ENCODE measurements at places on chromosomes 3 and 15.

DNA sequence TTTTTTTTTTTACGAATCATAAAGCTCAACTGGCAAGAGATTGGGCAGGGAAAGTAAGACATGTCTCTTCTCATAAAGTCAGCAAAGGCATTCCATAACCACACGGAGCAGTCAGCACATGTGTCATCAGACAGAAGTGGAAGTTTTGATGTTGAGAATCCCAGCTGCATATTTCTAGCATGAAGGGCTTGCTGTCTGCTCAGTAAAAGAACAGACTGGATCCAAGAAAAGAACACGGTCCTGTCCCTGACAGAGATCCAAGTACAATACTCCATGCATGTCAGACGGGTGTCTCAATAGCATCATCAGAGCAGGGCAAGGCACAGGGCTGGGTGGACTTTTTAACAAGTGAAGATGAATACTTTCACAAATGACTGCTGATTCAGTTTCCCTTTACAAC lies 38.2 kb downstream of the ABI3BP start:
- DNase-seq, result no peak

DNA sequence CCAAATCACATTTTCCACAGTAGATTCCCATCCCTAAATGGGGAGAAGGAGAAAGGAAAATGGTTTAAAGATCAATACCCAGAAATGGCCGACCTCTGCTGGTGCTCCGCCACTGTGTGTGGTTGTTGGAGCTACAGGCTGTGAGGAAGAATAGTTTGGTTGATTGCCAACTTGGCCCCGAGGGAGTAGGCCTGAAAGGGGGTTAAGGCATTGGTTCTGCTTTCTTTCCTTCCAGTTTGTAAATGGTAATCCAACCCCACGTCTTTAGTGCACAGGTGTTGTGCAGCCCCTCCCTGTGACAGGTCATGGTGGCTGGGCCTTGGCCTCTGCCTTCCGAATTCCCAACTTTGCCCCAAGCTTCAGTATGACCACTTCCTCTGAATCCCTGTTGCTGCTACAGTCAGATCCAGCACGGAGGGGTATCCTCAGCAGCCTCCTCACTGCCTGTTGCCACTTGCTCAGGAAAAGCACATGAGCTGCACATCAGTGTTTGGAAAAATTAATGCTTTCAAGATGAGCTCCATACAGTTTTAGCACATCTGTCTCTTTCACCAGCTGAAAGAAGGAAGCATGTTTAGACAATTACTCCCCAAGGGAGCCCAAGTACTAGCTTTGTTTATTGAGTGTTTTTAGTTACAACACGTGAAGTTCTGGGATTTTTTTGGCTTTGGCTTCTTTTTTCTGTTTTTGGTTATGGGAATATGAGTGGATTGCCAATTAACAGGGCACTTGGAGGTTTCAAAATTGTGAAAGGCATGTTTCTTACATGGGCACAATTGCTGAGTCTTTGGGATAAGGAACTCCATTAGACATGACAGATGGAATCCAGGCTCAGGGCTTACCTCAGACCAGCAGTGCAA lies 92.3 kb upstream of the ROPN1 start:
- no peak for DNase-seq

GRCh38 chr3:59262076-59262498 lies 212.3 kb upstream of the CFAP20DC start:
- no peak for DNase-seq

DNA sequence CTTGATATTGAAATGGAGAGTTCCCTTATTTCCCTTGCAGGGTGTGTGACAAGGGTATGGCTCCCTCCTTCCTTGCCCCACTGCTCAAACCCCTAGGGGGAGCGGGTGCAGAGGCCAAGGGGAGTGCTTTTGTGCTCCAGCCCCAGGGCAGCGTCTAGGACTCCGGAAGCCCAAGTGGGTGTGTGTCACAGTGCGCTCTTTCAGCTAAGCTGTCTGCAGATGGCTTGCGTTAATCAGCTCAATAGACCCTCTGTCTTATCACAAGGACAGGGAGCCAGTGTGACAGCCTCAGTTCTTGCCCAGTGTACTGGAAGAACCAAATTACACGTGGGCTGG lies 523.6 kb upstream of the LMCD1 start:
- DNase-seq, result no peak

- DNase-seq, result no peak
Observed at GRCh38 chr3:84318273-84318809, 640.4 kb upstream of the CADM2 start.

GRCh38 chr3:112126511-112126911 lies 6.5 kb downstream of the GCSAM start:
- no peak for DNase-seq

DNA sequence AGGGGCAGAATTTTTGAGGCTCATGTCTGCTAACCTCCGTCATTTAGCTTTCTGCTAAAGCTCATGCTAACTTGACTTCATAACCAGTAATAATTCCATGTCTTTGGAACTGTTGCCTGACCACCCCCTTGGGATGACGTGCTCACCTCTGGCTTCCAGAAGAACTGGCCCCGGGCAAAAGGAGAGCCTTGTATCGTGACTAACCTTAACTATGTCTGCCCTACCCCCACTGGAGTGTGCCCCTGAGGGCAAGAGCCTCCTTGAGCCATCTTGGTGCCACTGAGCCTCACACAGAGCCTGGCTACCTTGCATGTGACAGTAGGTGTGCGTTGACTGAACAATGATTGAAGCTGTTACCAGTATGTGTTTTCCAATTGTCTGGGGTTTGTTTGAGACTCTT lies 4.7 kb downstream of the LRRK1 start:
- no peak for DNase-seq
